ENCODE measurements at places on chromosomes 16 and 17.

DNA sequence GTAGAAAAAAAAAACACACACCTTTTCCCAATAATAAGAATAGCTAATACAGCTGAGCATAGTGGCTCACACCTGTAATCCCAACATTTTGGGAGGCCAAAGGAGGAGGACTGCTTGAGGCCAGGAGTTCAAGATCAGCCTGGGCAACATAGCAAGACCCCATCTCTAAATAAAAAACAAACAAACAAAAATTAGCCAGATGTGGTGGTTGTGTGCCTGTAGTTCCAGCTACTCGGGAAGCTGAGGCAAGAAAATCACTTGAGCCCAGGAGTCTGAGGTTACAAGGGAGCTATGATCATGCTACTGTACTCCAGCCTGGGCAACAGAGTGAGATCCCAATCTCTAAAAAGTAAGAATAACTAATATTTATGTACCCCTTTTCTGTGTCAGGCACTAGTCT lies 42.8 kb upstream of the GFOD2 start:
- no peak for DNase-seq

DNA sequence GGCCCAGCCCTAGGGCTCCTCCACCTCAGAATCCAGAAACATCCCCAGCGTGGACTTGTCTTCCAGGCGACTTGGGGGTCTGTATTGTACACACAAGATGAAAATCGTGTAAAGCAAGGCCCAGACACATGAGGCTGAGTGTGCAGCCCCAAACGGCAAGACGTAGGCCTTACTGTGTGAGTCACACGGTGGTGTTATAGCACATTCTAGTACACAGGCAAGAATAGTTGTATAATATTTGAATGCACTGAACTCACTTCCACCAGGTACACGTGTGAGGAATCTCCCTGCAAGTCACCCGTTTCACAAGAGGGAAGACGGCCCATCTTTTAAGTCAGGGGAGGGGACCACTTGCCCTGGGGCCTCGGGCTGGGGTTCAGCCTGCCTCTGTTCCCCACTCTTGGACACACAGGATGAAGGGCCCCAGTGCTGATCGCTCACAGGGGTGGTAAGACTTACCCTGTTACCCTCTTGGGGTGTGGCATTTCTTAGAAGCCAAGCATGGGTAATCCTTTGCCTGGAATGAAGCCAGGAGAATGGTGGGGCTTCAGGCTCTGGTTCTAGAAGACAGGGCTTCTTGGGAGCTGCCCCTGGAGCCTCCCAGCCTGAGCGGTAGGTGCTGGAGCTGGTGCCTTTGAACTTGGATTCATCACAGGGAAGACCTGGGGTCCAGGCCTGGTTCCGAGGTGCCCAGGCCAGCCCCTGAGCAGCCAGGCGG lies 71.3 kb downstream of the SREBF1 start:
- DNase-seq = no peak

DNA sequence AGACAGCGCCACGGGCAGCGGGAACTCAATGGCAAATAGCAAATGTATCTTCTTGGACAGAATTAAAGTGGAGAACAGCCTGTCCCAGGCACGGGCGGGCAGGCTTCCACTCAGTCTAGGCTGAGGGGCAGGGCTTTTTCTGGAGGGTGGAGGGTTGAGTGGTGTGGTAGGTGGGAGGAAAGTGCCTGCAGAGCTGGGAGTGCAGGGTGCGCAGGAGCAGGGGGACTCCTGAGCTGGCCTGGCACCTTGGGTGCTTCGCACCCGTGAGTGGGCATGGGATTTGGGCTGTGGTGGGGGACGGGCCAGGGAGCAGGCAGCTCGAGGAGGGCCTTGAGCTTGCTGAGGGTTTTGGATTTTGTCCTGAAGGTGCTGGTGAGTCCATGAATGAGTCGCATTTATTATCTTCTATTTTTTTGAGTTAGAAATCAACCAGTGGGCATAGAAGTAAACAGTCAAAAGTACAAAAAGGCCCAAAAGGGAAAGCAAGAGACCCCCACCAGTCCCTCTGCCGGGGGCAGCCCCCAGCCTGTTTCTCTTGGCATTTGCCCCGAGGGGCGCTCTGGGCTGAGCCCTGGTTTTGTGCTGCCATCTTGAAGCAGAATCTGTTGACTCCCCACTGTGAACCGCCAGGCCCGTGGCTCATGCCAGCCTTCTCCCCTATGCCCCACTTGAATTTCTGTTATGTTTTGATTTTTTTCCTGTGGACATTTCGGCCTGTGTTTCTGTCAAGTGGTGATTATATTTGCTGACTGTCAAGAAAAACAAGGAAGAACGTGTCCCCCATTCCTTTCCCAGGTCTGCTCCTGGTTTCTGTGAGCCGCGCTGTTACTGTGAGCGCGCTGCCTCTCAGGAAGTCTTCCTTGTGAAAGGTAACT lies 8.2 kb downstream of the ADORA2B start:
- no peak for DNase-seq

- no peak for DNase-seq
These were observed 66.6 kb upstream of the ELAC2 start for GRCh38 chr17:13084420-13084819.

DNA sequence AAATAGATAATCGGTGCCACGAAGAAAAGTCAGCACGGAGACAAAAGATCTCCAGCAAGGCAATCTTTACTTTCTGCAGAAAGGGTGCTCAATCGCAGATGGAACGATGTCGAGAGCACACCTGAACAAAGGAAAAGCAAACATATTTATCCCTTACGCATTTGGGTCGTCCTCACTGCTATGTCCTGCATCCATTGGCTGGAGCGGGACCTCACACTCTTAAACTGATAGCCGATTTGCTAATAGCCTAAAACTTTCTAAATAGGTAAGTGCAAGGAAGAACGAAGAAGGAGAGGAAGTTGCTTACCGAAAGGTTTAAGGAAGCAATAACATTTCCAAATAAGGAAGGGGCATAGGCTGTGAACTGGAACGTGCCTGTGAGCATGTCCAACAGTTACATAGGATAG lies 1.2 kb upstream of the AKAP10 start:
- DNase-seq = no peak

DNA sequence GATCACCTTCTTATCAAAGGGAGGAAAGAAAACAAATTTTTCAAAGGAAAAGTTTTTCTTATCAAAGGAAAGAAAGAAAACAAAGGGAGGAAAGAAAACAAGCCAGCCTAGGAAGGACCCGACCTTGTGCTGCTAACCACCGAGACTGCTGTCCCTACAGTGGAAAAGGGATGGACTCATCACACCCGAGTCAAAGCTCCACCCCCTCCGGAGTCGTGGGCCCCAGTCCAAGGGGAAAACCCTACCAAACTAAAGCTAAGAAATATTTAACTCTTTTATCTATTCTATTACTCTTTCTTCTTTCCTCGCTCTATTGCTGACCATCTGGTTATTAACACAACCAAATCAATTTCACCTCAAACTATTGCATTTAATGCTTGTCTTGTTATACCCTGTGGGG lies 6.1 kb upstream of the ENDOV start:
- no peak for DNase-seq

DNA sequence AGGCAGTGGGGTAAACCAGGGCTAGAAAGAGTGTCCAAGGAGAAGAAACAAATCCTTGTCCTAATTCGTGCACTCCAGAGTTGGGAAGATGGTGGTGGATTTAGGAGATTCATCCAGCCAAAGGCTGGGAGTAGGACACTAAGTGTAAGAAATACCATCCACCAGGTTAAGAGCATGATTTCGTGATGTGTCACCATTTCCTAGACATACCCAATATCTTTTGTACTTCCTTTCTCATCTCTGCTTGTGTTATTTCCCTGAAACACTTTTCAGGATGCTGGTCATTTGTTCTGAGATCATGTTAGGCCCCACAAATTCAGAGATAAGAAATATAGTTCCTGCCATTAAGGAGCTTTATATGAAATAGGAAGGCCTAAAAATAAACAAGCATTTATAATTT lies 106.3 kb upstream of the HLF start:
- no peak for DNase-seq
